Omental fat pad (tissue), 4 donors: ENCODE measurements at places on chromosomes 11 and 22. TPM values are rescaled to one million over a fixed set of nuclear protein-coding genes. Genes with fewer than 3 reads are reported as not detected.

Gene OTUB1
- total RNA-seq = 44.4 TPM

- DNase-seq = peak; percentile 66
These were observed 4.7 kb downstream of the FEN1 start for GRCh38 chr11:61797263-61797944.

- no peak for DNase-seq
These were observed 3.7 kb downstream of the SLC39A13 start for GRCh38 chr11:47411884-47412746.

Gene SCT
- not detected for total RNA-seq
